ENCODE measurements at places on chromosomes 6 and 20. TPM values are rescaled to one million over a fixed set of nuclear protein-coding genes. Genes with fewer than 3 reads are reported as not detected.

The RBBP8NL gene
- total RNA-seq = 1.1 TPM

The SPDEF gene
- not detected for total RNA-seq

The HUS1B gene
- 4.8 TPM for total RNA-seq

The SDCBP2 gene
- 34.9 TPM for total RNA-seq

The KCNQ2 gene
- total RNA-seq = 0.27 TPM

The CDSN gene
- not detected for total RNA-seq

The PNLDC1 gene
- not detected for total RNA-seq

The SNAI1 gene
- total RNA-seq = 8.2 TPM

The POU3F2 gene
- total RNA-seq = not detected

The CLVS2 gene
- total RNA-seq = not detected

GRCh38 chr20:34703424-34704176, 544 bp upstream of the TP53INP2 start:
- peak overlapping the region; percentile 99 for H3K4me3 ChIP-seq
- H3K27ac ChIP-seq = peak overlapping the region; percentile 100
- no peaks in the 10 kb centered on the region for H3K27me3 ChIP-seq
- peaks cover 24% of the 10 kb centered on the region for H3K4me1 ChIP-seq
- H3K36me3 ChIP-seq = no peaks in the 10 kb centered on the region
- peak; percentile 39 for DNase-seq

DNA sequence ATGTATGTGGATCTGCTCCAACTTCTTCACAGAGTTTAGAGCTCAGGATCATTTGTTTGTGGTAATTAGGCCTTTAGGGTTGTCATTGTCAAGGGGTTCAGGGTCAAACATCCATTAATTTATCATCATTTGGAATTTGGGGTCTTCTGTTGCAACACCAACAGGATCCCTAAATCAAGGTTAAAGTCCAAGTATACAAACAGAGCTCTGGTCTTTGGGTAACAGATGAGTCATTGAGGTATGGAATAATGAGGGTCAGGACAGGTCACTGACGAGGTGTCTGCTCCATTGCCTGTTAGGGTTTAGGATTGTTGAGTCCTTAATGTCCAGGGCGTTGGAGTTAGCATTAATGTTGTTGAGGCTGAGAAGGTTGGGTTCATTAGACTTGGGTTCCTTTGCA, 47.6 kb downstream of the PRND start:
- H3K4me3 ChIP-seq = no peak overlapping the region
- H3K27ac ChIP-seq = no peak overlapping the region
- H3K36me3 ChIP-seq = no peaks in the 10 kb centered on the region
- no peaks in the 10 kb centered on the region for H3K4me1 ChIP-seq
- no peak for DNase-seq

GRCh38 chr6:444653-445275, 53.2 kb downstream of the IRF4 start:
- no peak overlapping the region for H3K27ac ChIP-seq
- H3K4me3 ChIP-seq = no peak overlapping the region

DNA sequence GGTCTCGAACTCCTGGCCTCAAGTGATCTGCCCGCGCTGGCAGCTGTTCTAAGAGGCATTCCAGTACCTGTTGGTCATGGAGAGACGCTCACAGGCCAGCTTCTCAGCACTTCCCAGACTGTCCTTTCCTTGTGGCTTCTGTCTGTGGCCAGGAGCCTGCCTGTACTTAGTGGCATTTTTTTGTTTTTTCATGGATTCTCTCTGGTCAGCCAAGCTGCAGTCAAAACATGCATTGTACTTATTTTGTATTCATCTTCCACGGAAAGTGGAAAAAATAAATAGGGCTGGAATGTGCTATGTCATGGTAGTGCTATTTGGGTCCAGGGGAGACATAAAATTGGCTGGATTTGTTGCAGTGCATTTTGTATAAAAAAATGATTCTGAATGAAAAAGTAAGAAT, 29.1 kb downstream of the ZDHHC14 start:
- H3K4me3 ChIP-seq = no peak overlapping the region
- DNase-seq = no peak
- no peak overlapping the region for H3K27ac ChIP-seq
- peaks cover 8% of the 10 kb centered on the region for H3K4me1 ChIP-seq
- no peaks in the 10 kb centered on the region for H3K27me3 ChIP-seq

DNA sequence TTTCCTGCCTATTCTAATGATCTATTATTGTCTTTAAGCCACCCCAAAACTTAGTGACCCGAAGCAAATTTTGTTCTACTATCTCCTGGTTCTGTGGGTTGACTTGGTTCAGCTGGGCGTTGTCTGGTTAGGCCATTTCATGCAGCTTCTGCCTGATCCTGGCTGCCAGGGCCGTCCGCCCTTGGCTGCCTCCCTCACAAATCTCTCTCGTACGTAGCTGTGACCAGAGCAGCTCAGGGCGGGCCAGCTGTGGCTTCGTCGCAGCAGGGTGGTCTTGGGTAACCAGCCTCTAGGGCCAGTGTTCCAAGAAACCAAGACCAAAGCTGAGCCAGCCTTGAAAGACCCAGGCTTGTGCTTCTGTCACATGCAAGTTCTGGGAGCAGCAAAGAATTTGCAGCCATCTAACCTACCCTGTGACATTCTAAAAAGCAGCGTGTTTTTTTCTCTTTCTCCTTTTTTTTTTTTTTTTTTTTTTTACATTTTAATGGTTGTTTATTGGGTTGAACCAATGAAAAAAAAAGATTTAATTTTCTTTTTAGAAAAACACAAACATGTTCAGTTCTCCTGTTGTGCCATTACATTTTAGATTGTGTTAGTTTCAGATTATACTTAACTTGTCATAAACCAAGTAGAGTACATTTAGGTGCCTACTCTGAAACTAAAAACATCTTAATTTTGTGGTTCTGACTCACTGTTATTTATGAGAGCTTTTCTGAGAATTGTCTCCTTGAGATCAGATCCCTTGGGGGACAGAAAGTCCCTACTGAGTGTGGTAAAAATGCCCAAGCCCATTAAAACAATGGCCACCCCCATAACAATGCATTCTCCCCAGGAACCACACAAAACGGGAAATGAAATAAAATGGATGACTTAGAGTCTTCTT, 83.9 kb downstream of the ZDHHC14 start:
- H3K36me3 ChIP-seq = no peaks in the 10 kb centered on the region
- no peak for DNase-seq
- no peaks in the 10 kb centered on the region for H3K27me3 ChIP-seq
- H3K4me3 ChIP-seq = no peak overlapping the region
- H3K27ac ChIP-seq = no peak overlapping the region

- H3K4me3 ChIP-seq = no peak overlapping the region
- no peaks in the 10 kb centered on the region for H3K36me3 ChIP-seq
- H3K27ac ChIP-seq = no peak overlapping the region
- DNase-seq = no peak
- H3K27me3 ChIP-seq = no peaks in the 10 kb centered on the region
Measured at GRCh38 chr6:40718401-40718800, 131.2 kb upstream of the LRFN2 start.

DNA sequence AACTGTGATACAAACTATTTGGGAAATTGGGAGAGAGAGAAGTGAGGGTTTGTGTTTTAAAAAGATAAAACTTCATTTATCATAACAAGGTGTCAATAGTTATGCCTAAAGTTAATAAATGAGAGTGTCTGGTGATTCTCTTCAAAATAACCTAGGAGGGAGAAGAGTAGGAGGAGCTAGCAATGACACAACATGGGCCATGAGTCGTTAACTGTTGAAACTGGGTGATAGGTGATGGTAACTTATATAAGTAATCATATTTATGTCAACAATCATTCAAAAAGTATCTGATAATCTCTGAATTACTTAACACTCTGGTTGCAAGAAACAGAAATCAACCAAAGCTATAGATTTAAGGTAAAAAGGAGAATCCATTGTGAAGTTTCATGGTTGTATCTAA, 46.8 kb upstream of the INSM1 start:
- no peak overlapping the region for H3K4me3 ChIP-seq
- no peaks in the 10 kb centered on the region for H3K27me3 ChIP-seq
- H3K4me1 ChIP-seq = no peaks in the 10 kb centered on the region
- H3K36me3 ChIP-seq = no peaks in the 10 kb centered on the region
- no peak for DNase-seq
- H3K27ac ChIP-seq = no peak overlapping the region

DNA sequence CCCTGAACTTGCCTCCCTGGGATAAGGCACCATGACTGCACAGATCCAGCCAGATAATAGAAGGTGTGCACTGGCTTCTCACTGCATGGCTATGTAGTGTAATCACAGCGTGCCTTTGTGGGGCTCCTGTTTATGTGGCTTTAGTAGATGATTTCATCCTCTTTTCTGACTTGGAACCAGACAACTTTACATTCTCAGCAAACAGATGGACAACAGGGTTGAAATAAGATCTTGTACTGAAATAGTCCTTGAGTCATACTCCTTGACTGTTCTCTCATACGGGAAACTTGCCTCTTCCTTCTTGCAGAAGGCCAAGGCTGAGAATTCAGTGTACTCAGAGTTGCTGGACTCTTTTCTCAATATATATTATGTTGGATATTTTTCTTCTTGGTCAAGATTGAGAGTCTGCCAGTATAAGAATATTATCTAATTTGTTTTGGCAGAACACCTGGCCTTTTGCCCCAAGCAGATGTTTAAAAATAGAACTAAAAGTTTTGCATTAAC, 25.0 kb upstream of the RNF144B start:
- no peaks in the 10 kb centered on the region for H3K36me3 ChIP-seq
- no peaks in the 10 kb centered on the region for H3K27me3 ChIP-seq
- peaks cover 29% of the 10 kb centered on the region for H3K4me1 ChIP-seq
- no peak overlapping the region for H3K4me3 ChIP-seq
- DNase-seq = no peak

DNA sequence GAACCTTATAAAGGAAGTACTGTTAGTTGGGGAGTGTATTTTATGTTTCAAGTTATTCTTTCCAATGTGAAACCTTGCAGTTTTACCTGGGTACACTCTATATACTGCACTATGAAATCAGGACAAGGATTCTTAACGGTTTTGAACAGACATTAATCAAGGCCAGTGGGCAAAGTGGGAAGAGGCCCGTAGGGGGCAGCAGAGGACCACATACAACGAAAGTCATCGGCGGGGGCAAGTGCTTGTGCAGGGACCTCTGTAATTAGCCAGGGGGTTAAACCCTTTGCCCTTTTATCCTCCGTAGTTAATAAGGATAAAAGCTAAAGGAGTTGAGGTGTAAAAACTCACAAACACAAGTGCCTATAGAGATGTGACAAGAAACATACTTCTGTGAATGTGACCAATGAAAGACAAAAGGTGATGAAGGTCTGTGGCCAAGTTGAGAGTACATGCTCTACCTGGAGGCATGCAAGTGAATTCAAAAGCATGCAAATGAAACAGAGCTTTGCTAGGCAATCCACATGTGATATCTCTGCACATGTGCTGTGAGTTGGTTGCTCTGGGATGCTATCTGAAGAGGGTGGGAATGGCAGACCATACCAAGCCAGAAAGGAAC, 392.7 kb upstream of the MAN1A1 start:
- no peaks in the 10 kb centered on the region for H3K4me1 ChIP-seq
- H3K36me3 ChIP-seq = no peaks in the 10 kb centered on the region
- DNase-seq = peak; percentile 66
- no peak overlapping the region for H3K4me3 ChIP-seq
- H3K27ac ChIP-seq = no peak overlapping the region

- H3K27me3 ChIP-seq = no peaks in the 10 kb centered on the region
- H3K4me3 ChIP-seq = no peak overlapping the region
- DNase-seq = no peak
- H3K4me1 ChIP-seq = no peaks in the 10 kb centered on the region
Measured at GRCh38 chr6:53244958-53245357, 96.3 kb upstream of the GCM1 start.

GRCh38 chr6:145241039-145241438, 494.3 kb downstream of the EPM2A start:
- no peaks in the 10 kb centered on the region for H3K4me1 ChIP-seq
- no peak for DNase-seq
- no peak overlapping the region for H3K27ac ChIP-seq
- no peak overlapping the region for H3K4me3 ChIP-seq
- H3K27me3 ChIP-seq = no peaks in the 10 kb centered on the region

GRCh38 chr6:12111363-12111670, 99.2 kb downstream of the HIVEP1 start:
- H3K4me1 ChIP-seq = no peaks in the 10 kb centered on the region
- peaks cover 12% of the 10 kb centered on the region for H3K36me3 ChIP-seq
- H3K27ac ChIP-seq = no peak overlapping the region
- H3K27me3 ChIP-seq = no peaks in the 10 kb centered on the region
- H3K4me3 ChIP-seq = no peak overlapping the region

- H3K27me3 ChIP-seq = no peaks in the 10 kb centered on the region
- no peak for DNase-seq
- H3K4me3 ChIP-seq = no peak overlapping the region
Measured at GRCh38 chr6:28643017-28643740, 117.5 kb downstream of the GPX5 start.

Data from thyroid gland (tissue), 4 donors.